Coronary artery (tissue), 2 donors: ENCODE measurements at places on chromosomes 6 and 20.

GRCh38 chr6:90146921-90147649, 149.6 kb downstream of the BACH2 start:
- DNase-seq, result no peak

DNA sequence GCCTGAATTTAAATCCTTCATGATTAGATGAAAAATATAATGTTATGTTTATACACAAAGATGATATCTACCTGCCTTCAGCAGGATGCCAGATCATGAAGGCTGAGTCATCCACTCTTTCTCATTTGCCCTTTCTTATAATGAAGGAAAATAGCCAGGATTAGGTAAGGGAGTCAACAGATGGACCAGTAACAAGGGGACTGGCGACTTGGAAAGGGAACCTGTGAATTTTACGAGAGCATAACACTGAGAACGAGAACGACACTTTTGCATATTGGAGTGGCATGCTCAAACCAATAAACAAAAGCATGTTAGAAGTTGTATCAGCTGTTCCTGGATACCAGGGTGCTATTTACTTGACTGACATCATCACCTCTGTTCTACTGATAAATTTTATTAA, 154.0 kb downstream of the LAMP5 start:
- DNase-seq, result no peak

DNA sequence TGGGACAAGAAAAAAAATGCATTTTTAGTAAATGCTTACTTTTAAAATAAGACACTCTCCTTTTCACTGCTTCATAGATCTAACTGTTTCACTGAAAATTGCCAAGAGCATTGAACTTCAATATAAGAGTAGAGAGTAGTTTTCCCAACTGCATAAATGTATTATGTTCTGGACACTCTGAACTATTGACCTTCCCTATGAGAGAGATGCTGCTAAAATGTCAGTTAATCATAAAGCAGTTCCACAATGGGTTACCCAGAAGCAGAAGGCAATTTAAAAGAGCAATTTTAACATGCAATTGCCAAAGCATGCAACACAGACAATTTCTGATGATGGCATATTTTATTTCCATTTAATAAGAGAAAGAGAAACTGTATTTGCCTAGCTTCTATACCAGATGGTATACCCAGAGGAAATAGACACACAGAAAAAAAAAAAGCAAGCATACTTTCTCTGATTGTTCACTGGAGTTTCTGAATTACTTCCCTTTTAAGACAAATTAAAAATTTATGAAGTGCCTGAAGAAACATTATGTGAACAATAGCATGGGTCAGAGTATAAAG, 279.1 kb upstream of the THEMIS start:
- DNase-seq, result no peak

DNA sequence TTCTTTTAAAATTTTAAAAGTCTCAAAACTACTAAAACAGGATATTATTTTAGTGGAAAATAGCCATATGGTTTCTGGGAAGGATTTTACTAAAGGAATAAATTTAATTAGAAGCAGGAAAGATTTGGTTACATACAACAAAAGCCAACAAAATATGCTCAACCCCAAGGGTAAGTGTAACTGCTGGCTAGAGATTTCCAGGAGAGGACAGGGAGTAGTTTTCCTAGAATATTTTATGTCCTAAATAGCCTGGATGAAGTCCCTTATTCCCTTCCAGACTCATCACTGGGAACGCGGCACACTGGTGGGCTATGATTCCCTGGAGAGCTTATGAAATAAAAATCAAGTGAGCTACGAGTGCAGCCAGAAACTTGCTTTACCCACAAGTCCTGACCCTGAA, 66.6 kb downstream of the SGK1 start:
- no peak for DNase-seq

DNA sequence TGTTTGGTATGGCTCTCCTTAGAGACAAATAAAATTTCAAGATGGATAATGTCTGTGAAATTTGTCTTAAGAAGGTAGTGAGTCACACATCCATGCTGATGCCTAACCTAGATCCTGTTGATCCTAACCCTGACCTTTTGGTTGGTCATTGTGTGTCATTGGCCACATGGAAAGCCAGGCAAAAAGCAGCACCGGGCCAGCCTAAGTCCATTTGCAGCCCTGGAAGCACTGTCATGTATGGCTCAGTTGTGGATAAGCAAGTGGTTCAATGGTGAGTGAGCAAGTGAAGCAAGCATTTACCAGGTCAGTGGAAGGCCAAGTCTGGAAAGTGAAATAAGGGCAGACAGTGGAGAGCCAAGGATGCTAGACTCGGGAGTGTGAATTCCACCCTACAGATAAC, 12.1 kb upstream of the XRN2 start:
- no peak for DNase-seq

DNA sequence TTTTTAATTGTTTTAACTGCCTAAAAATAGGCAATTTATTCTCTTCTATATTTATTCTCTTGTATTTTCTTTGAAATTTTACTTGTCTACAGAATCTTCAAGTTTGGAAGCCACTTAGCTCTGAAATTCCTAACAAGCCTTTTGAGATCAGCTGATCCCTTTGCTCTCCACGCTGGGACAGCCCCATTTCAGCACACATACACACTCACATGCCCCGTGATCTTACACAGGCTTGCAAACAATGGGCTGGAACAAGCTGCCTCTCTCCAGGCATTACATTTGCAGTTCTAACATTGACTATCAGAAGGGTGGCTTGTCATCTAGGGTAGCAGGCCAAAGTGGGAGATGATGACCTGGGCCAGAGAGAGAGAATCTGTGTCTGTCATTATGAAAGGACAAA, 62.1 kb upstream of the RAB32 start:
- no peak for DNase-seq

GRCh38 chr6:12962987-12963386, 246.4 kb downstream of the PHACTR1 start:
- DNase-seq, result no peak

- no peak for DNase-seq
Observed at GRCh38 chr6:109690373-109690736, 647 bp downstream of the AK9 start.

DNA sequence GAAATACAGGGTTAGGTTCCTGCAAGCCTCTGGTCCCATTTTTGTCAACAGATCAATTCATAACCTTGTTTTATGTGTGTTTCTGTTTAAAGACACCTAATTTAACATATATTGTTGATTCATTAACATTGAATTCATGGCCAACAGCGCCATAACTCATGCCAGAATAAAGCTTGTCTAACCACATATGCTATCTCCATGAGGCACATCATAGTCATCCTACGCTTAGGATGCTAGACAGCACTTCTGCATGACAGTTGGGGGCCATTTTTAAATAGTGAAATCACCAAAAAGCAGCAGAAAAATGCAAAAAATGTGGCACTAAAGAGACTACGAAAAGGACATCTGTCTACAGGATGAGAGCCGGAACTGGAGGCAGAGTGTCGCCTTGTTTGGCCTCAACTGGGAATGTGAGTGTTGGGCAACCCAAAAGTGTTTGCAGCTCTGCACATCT, 37.9 kb downstream of the TRAM2 start:
- DNase-seq, result no peak

- DNase-seq, result no peak
Observed at GRCh38 chr20:54772893-54773642, 297.7 kb downstream of the DOK5 start.

GRCh38 chr6:32047084-32047478, 8.9 kb downstream of the CYP21A2 start:
- peak; percentile 87 for DNase-seq

DNA sequence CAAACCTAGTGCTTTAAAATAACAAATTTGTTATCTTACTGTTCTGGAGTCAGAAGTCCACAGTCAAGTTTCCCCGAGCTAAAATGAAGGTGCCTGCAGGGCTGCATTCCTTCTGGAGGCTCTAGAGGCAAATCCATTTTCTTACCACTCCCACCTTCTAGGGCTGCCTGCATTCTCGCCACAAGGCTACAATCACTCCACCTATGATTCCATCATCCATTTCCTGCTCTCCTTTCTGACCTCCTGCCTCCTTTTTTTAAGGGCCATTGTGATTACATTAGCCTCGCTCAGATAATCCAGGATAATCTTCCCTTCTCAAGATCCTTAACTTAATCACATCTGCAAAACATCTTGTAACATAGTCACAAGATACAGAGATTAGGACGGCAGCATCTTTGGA, 42.4 kb upstream of the SIRT5 start:
- DNase-seq, result no peak

GRCh38 chr6:18400831-18401446, 13.8 kb downstream of the RNF144B start:
- DNase-seq, result no peak

- no peak for DNase-seq
Observed at GRCh38 chr6:162999575-163000285, 272.0 kb downstream of the PACRG start.

DNA sequence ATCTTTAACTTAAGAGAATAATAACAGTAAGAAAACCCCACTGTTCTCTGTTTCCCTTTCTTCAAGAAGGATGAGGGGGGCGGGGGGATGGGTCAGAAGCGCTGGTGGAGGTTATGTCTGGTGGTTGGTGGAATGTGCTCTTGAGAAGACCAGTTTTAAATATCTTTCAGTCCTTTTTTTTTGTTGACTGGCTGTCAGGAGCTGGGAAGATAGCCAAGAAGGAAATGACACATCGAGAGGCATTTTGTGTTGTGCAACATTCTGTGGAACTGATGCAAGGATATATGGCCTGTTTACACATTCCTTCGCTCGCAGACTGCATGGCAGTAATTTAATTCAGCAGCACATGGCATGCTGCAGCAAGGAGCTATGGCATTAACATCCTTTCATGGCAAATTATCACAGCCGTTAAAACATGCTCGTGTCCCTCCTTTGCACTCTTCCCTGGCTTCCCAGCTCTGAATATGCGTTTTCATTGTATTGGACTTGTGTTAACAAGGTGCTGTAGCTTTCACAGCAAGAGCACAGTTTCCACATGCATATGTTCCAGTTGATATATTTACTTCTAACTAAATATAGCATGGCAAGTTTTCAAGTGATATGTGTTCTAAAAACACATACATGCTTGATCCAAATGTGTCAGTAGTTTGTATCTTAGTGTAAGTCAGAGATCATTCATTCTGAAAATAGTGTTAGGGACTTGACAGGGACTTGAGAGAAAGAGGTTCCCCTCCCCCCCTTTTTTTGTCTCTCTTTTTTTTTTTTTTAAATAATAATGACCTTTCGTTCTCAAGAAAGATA, 68.2 kb upstream of the SUPT3H start:
- peak; percentile 79 for DNase-seq

- DNase-seq, result no peak
Observed at GRCh38 chr6:138289739-138290138, 71.4 kb upstream of the PBOV1 start.

DNA sequence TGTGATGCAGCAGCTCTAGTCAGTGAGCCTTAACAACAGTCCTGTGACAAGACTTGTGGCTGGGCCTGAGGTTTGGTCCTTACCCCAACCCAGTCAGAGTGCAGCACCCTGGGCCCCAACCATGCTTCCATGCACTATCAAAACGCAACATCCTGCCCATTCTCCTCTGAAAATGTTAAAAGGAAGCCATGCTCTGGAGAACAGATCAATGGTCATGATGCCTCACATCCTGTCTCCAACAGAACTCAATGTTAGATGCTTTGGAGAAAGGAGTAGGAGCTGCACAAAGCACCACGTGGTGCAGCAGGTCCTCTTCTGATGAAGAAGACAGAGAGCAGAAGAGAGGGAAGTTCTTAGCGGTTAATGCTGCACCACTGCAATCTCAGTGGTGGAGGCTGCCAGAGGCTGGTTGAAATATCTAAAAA, 41.9 kb downstream of the TRAM2 start:
- DNase-seq, result no peak

DNA sequence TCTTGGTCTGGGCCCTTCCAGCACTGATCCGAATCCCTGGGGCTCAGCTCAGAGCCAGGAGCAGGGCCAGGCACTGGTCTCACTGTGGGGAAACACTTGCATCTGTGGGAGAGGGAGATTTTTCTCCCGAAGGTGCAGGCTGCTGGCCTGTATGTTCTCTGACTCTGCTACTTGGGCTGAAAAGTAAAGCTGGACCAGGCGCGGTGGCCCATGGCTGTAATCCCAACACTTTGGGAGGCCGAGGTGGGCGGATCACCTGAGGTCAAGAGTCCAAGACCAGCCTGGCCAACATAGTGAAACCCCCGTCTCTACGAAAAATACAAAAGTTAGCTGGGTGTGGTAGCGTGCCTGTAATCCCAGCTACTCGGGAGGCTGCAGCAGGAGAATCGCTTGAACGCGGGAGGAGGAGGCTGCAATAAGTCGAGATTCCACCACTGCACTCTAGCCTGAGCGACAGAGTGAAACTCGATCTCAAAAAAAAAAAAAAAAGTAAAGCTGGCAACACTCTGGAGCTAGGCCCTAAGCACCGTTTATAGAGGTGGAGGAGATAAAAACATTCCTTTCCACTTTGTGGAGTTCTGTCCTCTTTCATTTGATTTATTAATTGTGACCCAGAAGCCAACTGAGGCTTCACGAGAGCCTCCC, 41.7 kb downstream of the JPH2 start:
- no peak for DNase-seq

- DNase-seq, result no peak
Observed at GRCh38 chr6:117495869-117496268, 13.4 kb downstream of the DCBLD1 start.

GRCh38 chr6:89186762-89187161, 30.4 kb downstream of the GABRR1 start:
- DNase-seq, result no peak

GRCh38 chr6:92047152-92047850, 1372.1 kb downstream of the EPHA7 start:
- DNase-seq, result no peak

DNA sequence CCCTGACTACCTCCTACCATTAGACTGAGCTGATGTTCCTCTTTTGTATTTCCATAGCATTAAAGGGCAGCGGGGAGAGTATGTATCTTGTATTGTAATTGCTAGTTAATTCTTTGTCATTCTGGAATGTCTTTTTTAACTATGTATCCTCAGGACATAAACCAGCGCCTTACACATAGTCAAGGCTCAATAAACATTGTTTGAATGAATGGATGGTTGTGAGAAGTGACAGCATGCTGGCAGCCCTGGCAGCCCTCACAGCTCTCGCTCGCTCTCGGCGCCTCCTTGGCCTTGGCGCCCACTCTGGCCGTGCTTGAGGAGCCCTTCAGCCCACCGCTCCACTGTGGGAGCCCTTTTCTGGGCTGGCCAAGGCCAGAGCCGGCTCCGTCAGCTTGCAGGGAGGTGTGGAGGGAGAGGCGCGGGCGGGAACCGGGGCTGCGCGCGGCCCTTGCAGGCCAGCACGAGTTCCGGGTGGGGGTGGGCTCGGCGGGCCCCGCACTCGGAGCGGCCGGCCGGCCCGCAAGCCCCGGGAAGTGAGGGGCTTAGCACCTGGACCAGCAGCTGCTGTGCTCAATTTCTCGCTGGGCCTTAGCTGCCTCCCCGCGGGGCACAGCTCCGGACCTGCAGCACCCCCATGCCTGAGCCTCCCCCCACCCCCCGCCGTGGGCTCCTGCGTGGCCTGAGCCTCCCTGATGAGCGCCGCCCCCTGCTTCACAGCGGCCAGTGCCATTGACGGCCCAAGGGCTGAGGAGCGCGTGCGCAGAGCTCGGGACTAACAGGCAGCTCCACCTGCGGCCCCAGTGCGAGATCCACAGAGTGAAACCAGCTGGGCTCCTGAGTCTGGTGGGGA, 93.1 kb downstream of the RNF182 start:
- DNase-seq, result no peak

GRCh38 chr20:58763076-58763475, 70.5 kb downstream of the NPEPL1 start:
- no peak for DNase-seq
